ENCODE measurements at places on chromosomes 13 and 19. TPM values are rescaled to one million over a fixed set of nuclear protein-coding genes. Genes with fewer than 3 reads are reported as not detected.

DNA sequence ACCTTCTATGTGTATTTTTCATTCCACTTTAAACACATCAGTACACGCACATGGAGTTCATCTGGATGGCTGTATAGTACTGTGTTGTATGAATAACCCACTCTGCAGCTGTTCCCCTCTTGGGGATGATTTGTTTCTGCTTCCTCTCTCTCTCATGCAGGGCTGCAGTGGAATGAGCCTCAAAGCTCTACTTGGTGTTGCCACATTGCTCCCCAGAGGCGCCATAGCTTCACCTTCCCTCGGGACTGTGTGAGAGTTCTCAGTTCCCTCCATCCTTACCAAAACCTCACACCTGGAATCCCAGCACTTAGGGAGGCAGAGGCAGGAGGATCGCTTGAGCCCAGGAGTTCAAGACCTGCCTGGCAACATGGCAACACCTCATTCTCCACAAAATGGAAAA, 28.4 kb upstream of the GPR183 start:
- peak; percentile 36 for DNase-seq

DNA sequence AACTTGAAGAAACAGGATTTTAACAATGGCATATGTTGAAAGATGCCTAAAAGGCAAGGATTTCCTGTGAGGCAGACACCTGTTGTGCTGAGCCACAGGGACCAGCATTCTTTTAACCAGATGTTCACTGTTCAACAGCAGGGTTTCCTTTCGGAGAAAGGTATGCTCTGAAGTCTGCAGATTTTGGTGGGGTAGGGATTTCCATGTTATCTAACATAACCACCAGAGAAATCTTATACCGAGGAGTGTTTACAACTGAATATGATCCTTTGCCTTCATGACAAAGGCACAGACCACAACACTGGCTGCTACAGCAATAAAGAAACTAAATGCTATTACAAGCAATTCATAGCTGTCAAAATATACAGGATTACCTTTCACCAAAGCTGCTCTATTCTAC, 48.1 kb downstream of the MPHOSPH8 start:
- no peak for DNase-seq

GRCh38 chr19:47901370-47901769, 15.3 kb upstream of the SULT2A1 start:
- DNase-seq, result no peak

GRCh38 chr13:65472336-65472735, 1757.8 kb downstream of the PCDH9 start:
- DNase-seq, result no peak

DNA sequence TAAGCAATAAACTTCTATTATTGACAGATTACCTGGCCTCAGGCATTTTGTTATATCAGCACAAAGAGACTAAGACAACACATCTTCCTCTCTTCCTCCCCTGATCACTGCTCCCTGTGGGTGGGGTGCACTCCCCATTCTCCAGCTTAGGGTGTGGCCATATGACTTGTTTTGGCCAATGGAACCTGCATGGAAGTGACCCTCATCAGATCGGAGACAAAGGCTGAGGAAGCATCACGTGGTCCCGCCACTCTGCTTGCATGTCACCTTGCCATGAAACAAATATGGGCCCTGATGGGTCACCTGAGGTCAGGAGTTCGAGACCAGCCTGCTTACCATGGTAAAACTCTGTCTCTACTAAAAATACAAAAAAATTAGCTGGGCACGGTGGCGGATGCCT, 13.7 kb upstream of the CCL25 start:
- DNase-seq, result no peak

GRCh38 chr13:79225487-79226232, 180.4 kb downstream of the RBM26 start:
- DNase-seq, result peak; percentile 16

DNA sequence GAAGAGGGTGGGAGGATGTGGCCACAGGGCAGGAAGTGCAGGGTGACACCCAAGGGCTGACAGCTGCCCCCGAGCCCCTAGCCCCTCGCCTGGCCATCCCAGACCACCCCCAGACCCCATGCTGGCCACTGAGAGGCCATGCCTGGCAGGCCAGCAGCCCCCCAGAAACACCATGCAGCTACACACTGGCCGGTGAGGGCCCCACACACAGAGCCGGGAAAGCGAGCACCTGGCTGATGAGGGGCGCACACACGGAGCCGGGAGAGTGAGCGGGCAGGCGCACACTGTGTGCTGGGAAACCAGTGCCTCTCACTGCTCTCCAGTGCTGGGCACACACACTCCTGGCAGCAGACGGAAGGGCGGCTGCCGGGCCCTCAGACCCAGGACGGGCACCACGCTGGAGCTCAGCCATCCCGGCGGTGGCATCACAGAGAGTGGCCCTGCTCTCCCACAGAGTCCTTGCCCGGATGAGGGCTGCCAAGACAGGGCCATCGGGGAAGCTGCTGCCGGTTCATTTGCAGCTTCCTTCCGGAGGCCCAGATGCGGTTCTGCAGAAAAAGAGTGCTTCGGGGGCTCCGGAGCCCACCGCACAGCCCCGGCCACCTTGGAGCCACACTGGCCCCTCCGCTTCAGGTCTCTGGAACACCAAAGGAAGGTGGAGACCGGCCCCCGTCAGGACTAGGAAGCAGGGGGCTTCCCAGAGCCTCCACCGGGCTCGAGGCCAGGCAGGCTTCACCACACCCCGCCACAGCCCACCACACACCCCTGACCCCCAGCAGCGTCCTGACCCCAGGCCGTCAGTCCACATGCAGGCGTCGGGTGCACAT, 76.4 kb downstream of the SPACA7 start:
- DNase-seq, result no peak

- no peak for DNase-seq
These were observed 1.3 kb downstream of the ISOC2 start for GRCh38 chr19:55459950-55460657.

- DNase-seq, result no peak
These were observed 1395.8 kb downstream of the SLITRK5 start for GRCh38 chr13:89066868-89067466.

DNA sequence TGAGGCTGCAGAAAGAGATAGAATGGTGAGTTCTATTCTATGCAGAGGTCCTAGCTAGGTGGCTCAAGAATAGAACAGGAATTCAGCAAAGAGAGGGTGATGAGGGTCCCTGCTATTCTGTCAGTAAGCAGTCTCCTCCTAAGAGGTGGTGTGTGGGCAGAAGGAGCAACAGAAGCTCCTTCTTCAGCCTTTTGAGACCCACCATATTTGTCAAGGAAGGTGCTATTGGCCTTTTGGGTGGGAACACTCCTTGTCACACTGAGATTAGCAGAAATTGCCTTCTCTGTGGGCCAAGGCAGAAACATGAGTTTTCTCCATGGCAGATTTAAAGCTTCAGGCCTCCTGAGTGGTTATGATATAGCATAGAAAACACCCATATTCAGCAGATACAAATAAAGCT, 39.4 kb upstream of the RAP2A start:
- DNase-seq, result no peak

GRCh38 chr19:12840091-12841079, 2.1 kb downstream of the MAST1 start:
- DNase-seq, result no peak

GRCh38 chr13:50511877-50512341, 331.6 kb downstream of the DLEU7 start:
- no peak for DNase-seq

DNA sequence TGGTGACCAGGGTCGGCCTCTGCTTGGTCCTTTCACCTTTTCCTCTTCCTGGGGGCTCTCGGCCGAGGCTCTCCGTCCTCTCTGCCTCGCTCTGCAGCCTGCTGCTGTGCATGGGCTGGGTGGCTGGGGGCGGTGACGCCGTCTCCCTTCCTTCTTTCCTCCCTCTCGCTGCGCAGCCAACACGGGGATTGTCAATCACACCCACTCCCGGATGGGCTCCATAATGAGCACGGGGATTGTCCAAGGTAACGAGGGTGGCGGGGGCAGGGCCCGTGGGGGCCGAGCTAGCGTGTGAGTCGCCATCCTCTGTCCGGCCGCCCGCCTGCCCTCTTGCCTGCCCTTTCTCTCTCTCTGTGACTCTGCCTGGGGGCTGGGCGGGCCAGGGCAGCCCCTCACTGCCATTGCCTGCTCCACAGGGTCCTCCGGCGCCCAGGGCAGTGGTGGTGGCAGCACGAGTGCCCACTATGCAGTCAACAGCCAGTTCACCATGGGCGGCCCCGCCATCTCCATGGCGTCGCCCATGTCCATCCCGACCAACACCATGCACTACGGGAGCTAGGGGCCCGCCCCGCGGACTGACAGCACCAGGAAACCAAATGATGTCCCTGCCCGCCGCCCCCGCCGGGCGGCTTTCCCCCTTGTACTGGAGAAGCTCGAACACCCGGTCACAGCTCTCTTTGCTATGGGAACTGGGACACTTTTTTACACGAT, 7.1 kb downstream of the YIPF2 start:
- no peak for DNase-seq

DNA sequence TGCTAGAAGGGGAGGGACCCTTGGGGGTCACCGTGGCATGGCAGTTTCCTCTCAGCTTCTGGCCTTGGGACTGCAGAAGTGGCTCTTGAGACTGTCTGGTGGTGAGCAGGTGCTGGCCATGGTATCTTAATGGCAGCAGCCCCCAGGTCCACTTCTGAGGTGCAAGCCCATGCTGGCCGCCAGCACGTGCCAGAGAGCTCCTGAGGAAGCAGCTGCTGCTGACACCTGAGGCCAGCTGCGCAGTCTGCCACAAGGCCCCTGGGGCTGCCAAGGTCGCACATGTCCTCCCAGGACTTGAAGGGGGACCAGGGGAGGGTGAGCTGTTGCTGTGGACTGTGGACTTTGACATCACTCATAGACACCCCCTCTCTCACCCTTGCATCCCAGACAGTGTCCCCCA, 48.0 kb downstream of the NFIX start:
- no peak for DNase-seq

DNA sequence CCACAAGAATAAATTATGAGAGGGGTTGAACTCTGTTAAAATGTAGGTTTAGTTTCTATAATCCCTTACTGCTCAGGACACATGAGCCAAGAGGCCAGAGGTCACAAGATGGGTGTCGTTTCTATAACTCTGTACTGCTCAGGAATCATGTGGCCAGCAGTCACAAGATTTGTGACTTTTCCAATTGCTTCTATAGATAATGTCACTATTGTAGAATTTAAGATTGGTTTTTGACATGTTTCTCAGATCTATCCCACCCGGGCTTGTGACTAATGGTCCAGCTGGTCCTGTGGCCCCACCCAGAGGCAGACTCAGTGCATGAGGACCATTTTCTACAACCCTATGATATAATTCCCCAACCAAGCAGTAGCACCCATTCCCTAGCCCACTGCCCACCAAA, 662.0 kb upstream of the KLF12 start:
- no peak for DNase-seq

- DNase-seq, result peak; percentile 77
These were observed at the start of gene LIN7B for GRCh38 chr19:49113762-49114629. Gene LIN7B (plus strand): TSS chr19:49114370. CDS start chr19:49114405, 35 bp downstream.

DNA sequence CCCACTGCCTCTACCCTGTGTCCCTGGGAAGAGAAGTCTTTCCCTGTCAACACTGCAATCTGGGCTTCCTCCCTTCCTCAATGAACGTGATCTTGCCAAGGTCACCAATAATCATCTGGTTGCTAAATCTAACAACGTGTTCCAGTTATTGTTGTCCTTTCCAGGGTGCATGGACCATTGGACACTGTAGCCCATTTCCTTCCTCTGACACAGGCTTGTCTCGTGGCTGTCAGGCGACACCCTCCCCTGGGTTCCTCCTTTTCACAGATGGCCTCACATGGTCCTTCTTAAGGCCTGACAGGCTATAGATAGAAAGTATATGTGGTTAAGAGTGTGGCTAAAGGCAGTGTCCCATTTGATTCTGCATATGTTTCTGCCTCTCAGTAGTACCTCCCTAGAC, 67.7 kb upstream of the STARD13 start:
- DNase-seq, result peak; percentile 83

GRCh38 chr13:31090961-31091624, 70.6 kb downstream of the HSPH1 start:
- peak; percentile 37 for DNase-seq

- DNase-seq, result no peak
These were observed 20.7 kb downstream of the NAXD start for GRCh38 chr13:110636053-110636475.

DNA sequence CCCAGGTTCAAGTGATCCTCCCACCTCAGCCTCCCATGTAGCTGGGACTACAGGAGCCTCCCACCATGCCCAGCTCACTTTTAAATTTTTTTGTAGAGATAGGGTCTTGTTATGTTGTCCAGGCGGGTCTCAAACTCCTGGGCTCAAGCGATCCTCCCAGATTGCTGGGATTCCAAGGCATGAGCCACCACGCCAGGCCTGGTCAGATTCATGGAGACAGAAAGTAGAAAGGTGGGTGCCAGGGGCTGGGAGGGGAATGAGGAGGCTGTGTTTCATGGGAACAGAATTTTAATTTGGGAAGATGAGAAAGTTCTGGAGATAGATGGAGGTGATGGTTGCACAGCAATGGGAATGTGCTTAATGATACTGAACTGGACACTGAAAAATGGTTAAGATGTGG, 22.3 kb downstream of the ARHGEF18 start:
- DNase-seq, result no peak

DNA sequence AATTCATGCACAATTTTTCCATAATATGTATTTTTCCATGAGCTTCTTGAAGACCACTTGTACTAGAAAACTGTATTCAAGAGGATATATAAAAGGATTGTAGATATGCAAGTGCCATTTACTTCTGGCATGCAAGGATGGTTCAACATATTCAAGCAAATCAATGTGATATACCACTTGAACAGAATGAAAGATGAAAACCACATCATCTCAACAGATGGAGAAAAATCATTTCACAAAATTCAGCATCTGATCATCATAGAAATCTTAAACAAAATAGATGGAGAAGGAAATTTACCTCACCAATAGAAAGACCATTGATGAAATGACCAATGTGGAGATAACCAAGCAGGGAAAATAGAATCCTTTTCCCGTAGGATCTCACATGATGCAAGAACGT, 5.1 kb upstream of the ZNF816 start:
- no peak for DNase-seq

GRCh38 chr19:1466461-1467214, 12.4 kb downstream of the C19orf25 start:
- DNase-seq, result no peak

DNA sequence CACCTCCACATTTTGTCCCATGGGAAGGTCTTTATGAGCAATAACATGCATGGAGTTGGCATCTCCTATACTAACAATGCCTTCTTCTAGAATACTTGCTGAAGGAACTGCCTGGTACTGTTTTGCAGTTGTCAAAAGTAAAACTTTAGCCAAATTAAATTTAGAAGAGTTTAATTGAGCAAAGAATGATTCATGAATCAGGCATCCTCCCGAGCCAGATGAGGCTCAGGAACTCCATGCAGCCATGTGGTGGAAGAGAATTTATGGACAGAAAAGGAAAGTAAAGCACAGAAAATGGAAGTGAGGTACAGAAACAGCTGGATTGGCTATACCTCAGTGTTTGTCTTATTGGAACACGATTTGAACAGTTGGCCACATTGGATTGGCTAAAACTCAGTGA, 1081.9 kb downstream of the SLITRK1 start:
- DNase-seq, result peak; percentile 48

GRCh38 chr19:5005096-5005495, 36.2 kb downstream of the KDM4B start:
- peak; percentile 90 for DNase-seq

SCN1B gene
- total RNA-seq, result 28.4 TPM

RXFP2 gene
- not detected for total RNA-seq

PCDH8 gene
- not detected for total RNA-seq

NUP62 gene
- 52.2 TPM for total RNA-seq

ZNF490 gene
- total RNA-seq, result 5.8 TPM

LRRC63 gene
- not detected for total RNA-seq

NRTN gene
- total RNA-seq, result not detected

BRME1 gene
- 1.0 TPM for total RNA-seq

SIGLEC14 gene
- not detected for total RNA-seq

DKKL1 gene
- 0.36 TPM for total RNA-seq

ZNF99 gene
- not detected for total RNA-seq

NCAN gene
- total RNA-seq, result 0.05 TPM

CXCL17 gene
- not detected for total RNA-seq

TNNT1 gene
- total RNA-seq, result 4,610 TPM
